Thoracic aorta (tissue), 2 donors: ENCODE measurements at places on chromosomes 3 and 15.
A peak's percentile ranks its signal among the peaks of the same experiment; 100 is the strongest.

GRCh38 chr15:68784206-68784605, 36.5 kb downstream of the ANP32A start:
- no peak for DNase-seq

GRCh38 chr3:105948101-105948500, 79.3 kb upstream of the CBLB start:
- no peak for DNase-seq

- DNase-seq: peak; percentile 52
Measured at GRCh38 chr15:89647191-89647851, 7.9 kb downstream of the KIF7 start.

- no peak for DNase-seq
Measured at GRCh38 chr3:25907081-25907480, 117.2 kb downstream of the OXSM start.

GRCh38 chr3:123520656-123521055, 64.2 kb downstream of the HACD2 start:
- DNase-seq: no peak

DNA sequence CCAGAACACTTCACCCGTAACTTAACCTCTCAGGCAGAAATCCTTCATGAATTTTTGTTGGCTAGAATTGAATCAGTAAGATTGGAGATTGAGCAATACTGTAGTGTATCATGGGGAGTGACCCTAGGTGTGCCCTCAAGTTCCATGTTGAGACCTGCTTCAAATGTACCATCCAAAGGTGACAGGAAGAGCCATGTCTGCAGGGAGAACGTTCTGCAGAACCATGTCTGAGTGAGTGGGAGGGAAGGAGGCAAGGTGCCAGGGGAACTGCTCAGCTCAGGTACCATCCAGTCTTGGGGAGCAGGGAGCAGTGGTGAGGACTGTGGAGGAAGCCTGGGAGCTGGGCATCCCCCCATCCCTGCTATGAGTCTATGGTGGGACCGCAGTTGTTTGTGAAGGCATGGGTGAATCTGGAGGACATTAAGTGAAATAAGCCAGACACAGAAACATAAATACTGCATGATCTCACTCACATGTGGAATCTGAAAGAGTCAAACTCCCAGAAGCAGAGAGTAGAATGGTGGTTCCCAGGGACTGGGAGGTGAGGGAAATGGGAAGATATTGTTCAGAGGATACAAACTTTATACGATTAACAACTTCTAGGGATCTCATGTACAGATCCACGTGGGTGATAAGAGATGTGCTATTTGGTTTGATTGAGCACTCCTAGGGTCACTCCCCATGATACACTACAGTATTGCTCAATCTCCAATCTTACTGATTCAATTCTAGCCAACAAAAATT, 23.3 kb downstream of the CFAP161 start:
- DNase-seq: no peak

DNA sequence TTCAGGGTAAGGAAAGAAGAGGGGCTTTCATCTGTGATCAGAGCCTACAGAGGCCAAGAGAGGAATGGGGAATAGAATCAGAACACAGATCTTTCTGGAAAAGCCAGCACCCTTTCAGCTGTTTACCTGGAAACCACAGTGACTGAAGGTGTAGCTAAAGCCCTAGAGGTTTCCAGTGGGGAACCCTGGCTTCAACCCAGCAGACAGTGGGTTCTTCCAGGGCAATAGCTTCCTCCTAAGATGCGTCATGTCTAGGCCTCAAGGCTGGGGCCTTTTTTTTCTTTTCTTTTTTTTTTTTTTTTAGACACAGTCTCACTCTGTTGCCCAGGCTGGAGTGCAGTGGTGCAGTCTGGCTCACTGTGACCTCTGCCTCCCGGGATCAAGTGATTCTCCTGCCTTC, 3.1 kb upstream of the CPNE9 start:
- DNase-seq: no peak
